ENCODE measurements at places on chromosomes 11 and 22. TPM values are rescaled to one million over a fixed set of nuclear protein-coding genes. Genes with fewer than 3 reads are reported as not detected.

DNA sequence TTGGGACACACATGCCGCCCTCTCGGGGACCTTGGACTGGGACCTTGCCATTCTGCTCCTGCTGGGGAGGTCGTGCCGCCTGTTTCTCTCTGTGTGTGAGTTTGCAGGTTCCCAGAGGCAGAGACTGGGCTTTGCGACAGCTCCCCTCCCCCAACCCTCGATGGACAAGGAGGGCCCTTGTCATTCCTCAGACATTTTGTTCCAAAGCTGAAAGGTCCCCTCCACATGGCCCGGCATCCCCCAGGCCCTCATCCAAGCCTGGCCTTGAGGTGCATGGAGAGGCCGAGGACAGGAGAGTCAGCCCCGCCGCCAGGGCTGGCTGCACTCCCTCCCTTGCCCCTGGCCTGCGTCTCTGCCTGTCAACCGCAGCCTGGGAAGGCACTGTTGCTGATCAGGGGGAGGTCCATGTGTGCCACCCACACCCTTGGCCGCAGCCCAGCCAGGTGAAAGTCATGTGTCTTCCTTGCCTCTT is 25.6 kb downstream of the FADS2 start:
- H3K27ac ChIP-seq: no peak overlapping the region
- no peaks in the 10 kb centered on the region for H3K27me3 ChIP-seq
- H3K4me3 ChIP-seq: no peak overlapping the region

DNA sequence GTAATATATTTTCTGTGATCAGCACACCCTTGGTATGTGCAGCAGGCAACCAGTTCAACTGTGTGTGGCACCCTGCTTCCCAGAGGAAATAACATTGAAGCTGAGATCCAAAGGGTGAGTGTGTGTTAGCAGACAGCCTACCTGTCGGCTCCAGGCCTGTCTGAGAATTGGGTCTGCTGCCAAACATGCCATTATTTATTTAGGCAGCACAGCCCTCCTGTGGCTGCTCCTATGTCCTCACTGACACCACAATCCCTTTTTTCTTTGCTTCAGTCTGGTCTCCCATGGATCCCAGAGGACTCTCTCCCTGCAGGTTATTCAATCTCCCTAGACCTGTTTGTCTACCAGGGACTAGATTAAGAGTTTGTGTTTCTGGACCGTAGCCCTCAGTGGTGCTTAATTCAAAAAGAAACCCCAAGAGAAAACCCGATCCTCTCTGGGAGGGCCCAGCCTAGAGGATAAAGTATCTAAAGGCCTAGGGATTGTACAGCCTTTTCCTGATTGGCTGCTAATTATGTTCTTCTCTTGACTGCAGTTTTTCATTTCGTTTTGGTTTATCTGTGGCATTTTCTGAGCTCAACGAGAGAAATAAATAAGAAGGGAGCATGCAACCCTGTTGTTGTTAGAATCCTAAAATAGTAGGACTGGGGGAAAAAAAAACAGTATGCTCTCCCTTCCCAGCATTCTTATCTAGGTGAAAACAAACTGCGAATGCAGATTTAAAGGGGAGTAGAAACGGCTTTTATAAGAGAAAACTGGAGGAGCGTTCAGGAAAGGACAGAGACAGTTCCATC is 24.1 kb downstream of the KCNE3 start:
- DNase-seq: peak; percentile 69
- H3K4me1 ChIP-seq: peaks cover 8% of the 10 kb centered on the region
- H3K27me3 ChIP-seq: no peaks in the 10 kb centered on the region
- H3K27ac ChIP-seq: peak overlapping the region; percentile 33
- no peak overlapping the region for H3K4me3 ChIP-seq

DNA sequence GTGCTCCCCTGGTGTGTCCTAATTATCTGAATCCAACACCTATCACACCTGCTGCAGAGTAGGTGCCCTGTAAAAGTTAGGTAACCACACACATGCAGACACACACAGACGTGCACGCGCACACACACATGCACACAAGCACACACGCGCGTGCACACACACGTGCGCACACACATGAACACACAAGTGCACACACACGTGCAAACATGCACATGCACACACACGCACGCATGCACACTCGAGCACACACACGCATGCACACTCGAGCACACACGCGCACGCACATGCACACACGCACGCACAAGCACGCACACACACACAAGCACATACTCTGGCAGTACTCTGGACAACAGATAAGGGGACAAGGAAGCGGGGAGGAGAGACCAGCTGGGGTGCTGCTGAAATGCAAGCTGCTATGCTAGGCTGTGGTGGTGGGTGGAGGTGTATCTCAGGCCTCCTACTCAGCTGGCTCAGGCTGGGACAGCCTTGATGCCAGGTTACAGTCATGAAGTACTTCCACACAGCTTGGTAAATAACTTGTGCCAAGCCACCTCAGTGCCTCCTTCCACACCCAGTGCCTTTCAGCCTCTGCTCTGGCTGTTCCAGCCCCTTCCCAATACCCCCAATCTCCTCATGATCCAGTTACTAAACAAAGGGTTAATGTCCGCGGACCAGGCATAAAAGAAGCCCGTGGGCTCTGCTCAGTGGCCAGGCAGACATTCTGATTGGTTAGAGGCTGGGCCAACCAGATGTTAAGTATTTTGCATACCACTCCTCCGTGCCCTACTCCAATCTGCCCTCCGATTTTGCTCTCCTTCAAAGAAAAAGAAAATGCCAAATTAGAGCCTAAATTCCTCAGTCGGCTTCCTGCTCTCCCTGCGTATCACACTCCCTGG is 374.1 kb downstream of the TENM4 start:
- no peaks in the 10 kb centered on the region for H3K27me3 ChIP-seq
- no peaks in the 10 kb centered on the region for H3K36me3 ChIP-seq
- no peak overlapping the region for H3K4me3 ChIP-seq
- no peak for DNase-seq

DNA sequence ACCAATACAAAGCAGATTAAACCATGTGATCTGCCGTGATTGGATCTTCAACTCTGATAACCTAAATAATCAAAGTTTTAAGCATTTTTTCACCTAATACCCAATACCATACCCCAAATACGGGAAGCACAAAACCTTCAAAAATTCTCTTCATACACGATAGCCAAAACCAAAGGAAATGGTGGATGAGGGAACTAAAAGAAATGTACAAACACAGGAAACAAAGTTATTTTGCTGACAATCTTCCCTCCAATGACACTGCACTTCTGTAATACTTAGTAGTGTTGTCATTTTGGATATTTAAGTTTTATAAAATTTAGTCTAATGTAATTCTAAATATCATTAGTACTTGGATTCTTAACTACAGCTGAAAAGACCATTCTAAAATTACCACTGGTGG is 27.0 kb downstream of the CSTF3 start:
- H3K4me3 ChIP-seq: no peak overlapping the region
- DNase-seq: no peak
- H3K36me3 ChIP-seq: no peaks in the 10 kb centered on the region

- no peaks in the 10 kb centered on the region for H3K36me3 ChIP-seq
- H3K27me3 ChIP-seq: no peaks in the 10 kb centered on the region
- DNase-seq: no peak
- H3K27ac ChIP-seq: no peak overlapping the region
- peaks cover 7% of the 10 kb centered on the region for H3K4me1 ChIP-seq
- H3K4me3 ChIP-seq: no peak overlapping the region
These were observed 7.5 kb upstream of the MICALL1 start for GRCh38 chr22:37898441-37899181.

GRCh38 chr11:57461841-57462489 is 1.6 kb downstream of the RTN4RL2 start:
- H3K27me3 ChIP-seq: peaks cover 35% of the 10 kb centered on the region
- H3K36me3 ChIP-seq: no peaks in the 10 kb centered on the region
- no peak overlapping the region for H3K27ac ChIP-seq
- H3K4me1 ChIP-seq: peaks cover 15% of the 10 kb centered on the region
- DNase-seq: no peak

DNA sequence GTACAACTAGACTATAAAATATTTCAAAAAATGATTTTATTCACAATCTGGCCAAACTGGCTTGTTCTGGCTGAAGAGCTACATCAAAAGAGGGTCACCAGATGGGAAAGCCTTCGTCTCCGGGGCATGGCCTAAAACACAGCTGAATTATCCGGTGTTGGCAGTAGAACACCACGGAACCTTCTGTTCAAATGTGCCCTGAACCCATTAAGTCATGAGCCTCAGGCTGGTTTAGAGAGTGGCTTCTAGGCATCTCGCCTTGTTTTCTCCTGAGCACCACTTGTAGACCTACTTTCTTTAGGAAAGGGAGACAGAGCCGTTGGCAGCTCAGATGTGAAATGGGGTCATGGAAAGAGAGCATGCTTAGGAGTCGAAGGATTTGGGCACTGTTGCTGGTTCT is 890.2 kb downstream of the NTM start:
- no peaks in the 10 kb centered on the region for H3K36me3 ChIP-seq
- no peak overlapping the region for H3K4me3 ChIP-seq
- no peak overlapping the region for H3K27ac ChIP-seq
- DNase-seq: no peak

DNA sequence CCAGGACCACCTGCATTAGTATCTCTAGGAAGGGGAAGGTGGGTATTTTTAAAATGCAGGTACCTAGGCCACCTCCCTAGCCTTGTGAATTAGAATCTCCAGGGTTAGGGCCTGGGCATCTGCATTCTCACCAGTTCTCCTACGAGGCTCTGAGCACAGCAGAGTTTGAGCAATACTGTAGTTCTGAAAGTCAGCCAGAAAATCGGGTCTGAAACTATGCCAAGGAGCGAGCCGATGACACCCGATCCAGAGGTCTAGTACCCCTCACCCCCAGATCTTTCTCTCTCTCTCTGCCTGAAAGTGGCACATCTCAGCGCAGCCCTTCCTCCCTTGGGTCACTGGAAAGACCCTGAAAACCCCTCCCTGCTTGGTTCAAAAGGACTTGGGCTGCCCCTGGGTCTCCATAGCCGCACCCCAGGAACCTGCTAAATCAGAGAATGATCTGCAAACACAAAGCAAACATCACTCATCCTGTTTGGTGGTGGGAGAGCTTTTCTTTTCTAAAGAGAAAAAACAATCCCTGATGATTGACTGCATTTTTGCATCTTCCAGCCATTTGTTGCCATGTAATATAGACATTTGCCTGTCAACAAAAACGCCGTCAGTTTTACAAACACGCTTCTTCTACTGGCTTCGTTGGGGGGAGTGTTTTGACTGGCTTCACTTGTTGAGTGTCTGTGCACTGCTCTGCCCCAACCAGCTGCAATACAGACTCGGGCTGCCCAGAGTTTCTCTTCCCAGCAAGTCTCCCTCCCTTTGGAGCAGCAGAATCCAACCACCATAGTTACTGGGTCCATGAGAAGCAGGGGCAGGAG is 229.9 kb downstream of the MN1 start:
- no peaks in the 10 kb centered on the region for H3K27me3 ChIP-seq
- no peaks in the 10 kb centered on the region for H3K36me3 ChIP-seq
- no peak for DNase-seq
- H3K27ac ChIP-seq: no peak overlapping the region
- no peak overlapping the region for H3K4me3 ChIP-seq

DNA sequence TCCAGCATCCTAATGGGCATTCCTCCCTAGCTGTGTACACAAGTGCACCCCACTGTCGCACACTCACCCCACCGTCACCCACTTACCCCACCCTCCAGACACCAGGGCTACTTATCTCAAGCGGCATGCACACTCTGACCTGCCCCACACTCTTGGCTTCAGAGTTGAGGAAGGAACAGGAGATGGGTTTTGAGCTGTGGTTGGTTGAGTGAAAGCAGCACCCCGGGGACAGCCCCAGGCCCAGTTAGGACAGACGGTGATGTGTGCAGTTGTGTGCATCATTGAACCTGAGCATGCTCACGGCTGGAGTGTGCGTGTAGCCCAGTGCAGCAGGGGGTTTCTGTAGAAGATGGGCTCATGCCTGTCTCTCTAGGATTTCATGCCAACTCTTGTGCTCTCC is 32.5 kb downstream of the AHNAK start:
- peaks cover 4% of the 10 kb centered on the region for H3K36me3 ChIP-seq
- no peaks in the 10 kb centered on the region for H3K4me1 ChIP-seq
- DNase-seq: no peak
- H3K4me3 ChIP-seq: no peak overlapping the region
- no peak overlapping the region for H3K27ac ChIP-seq

GRCh38 chr11:12811861-12812260 is 137.6 kb downstream of the TEAD1 start:
- no peak for DNase-seq
- H3K27ac ChIP-seq: no peak overlapping the region
- no peak overlapping the region for H3K4me3 ChIP-seq
- H3K4me1 ChIP-seq: no peaks in the 10 kb centered on the region
- H3K27me3 ChIP-seq: no peaks in the 10 kb centered on the region
- H3K36me3 ChIP-seq: no peaks in the 10 kb centered on the region

DNA sequence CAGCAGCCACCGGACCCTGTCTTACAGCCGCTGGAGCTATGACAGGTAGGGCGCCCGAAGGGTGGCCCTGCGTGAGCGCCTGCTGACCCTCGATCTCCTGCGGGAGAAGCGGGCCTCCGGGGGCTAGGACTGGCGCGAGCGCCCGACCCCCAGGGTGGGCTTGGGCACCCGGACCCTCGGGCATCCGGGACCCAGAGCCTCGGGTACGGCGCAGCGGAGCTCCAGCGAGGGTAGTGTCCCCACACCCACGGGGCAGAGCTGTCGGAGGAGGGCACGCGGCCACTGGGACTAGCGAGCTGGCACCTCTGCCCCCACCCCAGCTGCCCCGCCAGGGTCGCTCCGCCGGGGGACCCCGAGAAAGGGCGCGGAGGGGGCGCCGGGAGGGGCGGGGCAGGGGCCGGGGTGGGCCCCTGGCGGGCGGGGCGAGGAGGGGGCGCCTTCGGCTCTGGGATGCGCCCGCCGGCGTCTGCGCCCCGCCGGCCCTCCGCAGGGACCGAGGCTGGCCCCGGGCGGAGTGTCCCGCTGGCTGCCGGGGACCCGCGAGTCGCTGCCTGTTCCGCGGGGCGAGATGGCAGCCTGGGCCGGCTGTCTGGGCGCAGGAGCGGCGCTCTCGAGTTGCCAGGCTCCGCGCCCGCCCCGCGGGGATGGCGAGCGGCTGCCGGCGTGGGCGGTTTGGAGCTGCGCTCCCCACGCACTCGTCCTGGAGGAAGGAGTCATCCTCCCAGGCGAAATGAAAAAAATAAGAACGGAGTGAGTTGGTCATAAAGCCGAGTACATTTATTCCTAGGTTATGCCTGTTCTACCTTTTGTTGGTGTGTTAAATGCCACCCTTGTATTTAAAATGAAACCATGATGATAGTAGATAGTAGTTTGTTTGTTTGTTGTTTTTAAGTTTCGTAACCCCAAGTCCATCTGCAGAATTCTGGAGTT is 32.4 kb downstream of the EIF3F start:
- peak overlapping the region; percentile 47 for H3K27ac ChIP-seq
- no peaks in the 10 kb centered on the region for H3K36me3 ChIP-seq
- H3K27me3 ChIP-seq: peaks cover 29% of the 10 kb centered on the region
- H3K4me3 ChIP-seq: peak overlapping the region; percentile 45
- no peaks in the 10 kb centered on the region for H3K4me1 ChIP-seq

GRCh38 chr11:127420139-127420538 is 419.6 kb upstream of the KIRREL3 start:
- H3K27ac ChIP-seq: no peak overlapping the region
- DNase-seq: no peak
- no peak overlapping the region for H3K4me3 ChIP-seq
- no peaks in the 10 kb centered on the region for H3K36me3 ChIP-seq
- H3K4me1 ChIP-seq: no peaks in the 10 kb centered on the region
- H3K27me3 ChIP-seq: no peaks in the 10 kb centered on the region

- H3K4me1 ChIP-seq: no peaks in the 10 kb centered on the region
- no peak overlapping the region for H3K27ac ChIP-seq
- DNase-seq: no peak
- H3K4me3 ChIP-seq: no peak overlapping the region
These were observed 138.8 kb downstream of the AASDHPPT start for GRCh38 chr11:106216281-106216680.

CCDC116 gene
- not detected for total RNA-seq

CCDC87 gene
- 0.62 TPM for total RNA-seq

ZNF280B gene
- total RNA-seq: 1.1 TPM

CD6 gene
- total RNA-seq: 3.8 TPM

CTSW gene
- total RNA-seq: 1.2 TPM

GPHA2 gene
- not detected for total RNA-seq

All from colonic mucosa (tissue), 4 donors.